Endothelial cell (in vitro differentiated cells): ENCODE measurements at places on chromosomes 5 and 9. TPM values are rescaled to one million over a fixed set of nuclear protein-coding genes. Genes with fewer than 3 reads are reported as not detected.

Gene CCIN
- total RNA-seq, result not detected

Gene PLCXD3
- total RNA-seq, result 0.26 TPM

DNA sequence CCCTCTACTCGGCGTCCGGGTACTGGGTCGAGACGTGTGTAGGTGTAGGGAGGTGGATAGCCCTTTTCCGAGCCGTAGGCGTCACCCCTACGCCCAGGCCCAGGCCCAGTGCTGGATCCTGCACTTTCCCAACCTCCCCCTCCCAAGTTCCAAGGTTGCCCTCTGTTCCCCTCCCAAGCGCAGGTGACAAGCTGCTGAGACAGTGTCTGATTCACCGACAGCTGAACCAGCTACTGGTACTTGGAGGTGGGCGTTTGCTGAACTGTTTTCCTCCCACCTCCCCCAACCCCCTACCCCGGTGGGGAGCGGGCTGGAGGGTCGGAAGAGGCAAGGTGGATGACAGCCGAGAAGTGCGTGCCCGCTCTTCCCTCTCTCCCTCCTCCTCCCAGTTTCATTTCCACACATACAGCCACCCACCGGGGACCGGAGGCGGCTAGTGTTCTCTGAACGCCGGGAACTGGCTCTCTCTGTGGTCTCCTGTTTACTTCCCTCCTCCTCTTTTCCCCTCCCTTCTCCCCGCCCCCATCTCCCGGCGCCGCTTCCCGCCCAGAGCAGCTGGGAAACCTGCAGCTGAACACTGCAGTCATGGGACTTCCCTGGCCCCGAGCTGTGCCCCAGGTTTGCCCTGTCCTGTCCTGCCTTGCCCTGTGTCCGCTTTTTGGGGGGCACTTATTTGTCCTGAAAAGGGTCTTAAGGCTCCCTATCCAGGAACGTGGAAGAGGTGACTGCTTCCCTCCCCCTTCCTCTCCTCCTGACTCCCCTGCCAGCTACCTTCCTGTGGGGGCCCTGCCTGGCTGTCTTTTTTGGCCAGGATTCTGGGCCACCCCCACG lies 6.2 kb upstream of the KLF9 start:
- DNase-seq, result peak; percentile 73
- H3K36me3 ChIP-seq, result no peaks in the 10 kb centered on the region
- H3K27ac ChIP-seq, result peak overlapping the region; percentile 86

DNA sequence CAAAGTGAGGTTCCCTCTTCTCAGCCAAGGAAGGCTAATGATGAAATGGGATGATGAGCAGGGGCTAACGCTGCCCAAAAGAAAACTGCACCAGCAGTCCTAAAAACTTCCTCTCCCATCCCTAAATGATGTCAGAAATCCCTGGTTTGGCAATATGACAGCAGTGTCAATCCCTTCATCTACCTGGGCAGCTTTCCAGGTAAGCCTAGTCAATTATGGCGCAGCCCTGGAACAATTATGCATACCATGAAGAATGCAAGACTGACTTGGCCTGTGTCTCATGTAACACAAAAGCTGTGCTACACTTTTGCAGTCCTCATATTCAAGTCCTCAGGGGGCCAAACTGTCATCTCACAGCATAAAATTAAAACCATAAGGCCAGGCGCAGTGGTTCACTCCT lies 7.0 kb downstream of the DMGDH start:
- DNase-seq, result no peak
- H3K27me3 ChIP-seq, result peaks cover 1% of the 10 kb centered on the region
- H3K36me3 ChIP-seq, result no peaks in the 10 kb centered on the region
- H3K4me1 ChIP-seq, result no peaks in the 10 kb centered on the region
- no peak overlapping the region for H3K27ac ChIP-seq

Gene OSTF1
- 51.4 TPM for total RNA-seq

Gene ANXA1
- 43.3 TPM for total RNA-seq

GRCh38 chr5:132238169-132238744 lies 10.6 kb upstream of the P4HA2 start:
- peaks cover 4% of the 10 kb centered on the region for H3K4me1 ChIP-seq
- H3K27me3 ChIP-seq, result peaks cover 9% of the 10 kb centered on the region
- peaks cover 3% of the 10 kb centered on the region for H3K36me3 ChIP-seq
- DNase-seq, result peak; percentile 83
- no peak overlapping the region for H3K4me3 ChIP-seq

DNA sequence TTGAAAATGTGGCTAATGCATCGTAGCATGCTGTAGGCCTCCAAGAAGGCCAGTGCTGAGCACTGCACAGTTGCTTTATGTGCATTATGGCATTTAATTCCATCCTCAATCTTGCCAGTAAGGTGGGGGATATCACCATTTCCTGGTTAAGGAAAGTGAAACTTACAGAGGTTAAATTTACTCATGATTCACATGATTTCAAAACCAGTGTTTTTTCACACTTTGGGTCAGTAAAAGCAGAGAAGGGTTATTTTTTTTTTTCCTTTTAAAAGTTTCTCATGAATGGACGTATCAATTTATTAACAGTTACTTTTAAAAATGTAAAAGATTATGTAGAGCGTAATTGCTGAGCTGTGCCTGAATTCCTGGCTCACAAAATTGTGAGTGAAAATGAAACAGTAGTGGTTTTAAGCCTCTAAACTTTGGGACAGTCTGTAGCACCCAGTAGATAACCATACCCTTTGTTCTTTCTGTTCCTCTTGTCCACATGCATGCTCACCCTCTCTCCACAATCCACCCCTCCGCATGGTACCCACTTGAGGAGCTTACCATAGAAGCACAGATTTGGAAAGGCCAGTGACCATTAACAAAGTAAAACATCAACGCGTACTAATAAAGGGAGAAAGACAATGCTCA lies 21.2 kb downstream of the MAST4 start:
- no peak for DNase-seq
- H3K36me3 ChIP-seq, result peaks cover 4% of the 10 kb centered on the region
- H3K4me3 ChIP-seq, result no peak overlapping the region
- peaks cover 2% of the 10 kb centered on the region for H3K4me1 ChIP-seq

DNA sequence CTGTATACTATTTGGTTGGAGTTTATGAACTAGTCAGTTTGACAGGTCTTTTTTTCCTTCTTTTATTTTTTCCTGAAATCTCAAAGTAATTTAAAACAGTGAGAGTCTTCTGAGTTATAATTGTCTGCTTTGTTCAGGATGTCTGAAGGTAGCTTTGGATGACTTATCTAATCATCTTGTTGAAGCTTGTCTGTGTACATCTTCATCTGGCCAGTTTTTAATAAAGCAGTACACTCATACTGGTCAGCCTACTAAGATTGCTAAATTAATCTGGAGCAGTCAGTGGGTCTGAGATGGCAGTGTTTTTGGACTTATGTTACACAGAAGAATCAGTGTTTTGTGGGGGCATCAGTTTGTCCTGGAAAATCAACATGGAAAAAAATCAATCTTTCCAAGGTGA lies 482.4 kb downstream of the CDH10 start:
- no peak overlapping the region for H3K27ac ChIP-seq
- no peak for DNase-seq
- H3K4me3 ChIP-seq, result no peak overlapping the region
- no peaks in the 10 kb centered on the region for H3K36me3 ChIP-seq

DNA sequence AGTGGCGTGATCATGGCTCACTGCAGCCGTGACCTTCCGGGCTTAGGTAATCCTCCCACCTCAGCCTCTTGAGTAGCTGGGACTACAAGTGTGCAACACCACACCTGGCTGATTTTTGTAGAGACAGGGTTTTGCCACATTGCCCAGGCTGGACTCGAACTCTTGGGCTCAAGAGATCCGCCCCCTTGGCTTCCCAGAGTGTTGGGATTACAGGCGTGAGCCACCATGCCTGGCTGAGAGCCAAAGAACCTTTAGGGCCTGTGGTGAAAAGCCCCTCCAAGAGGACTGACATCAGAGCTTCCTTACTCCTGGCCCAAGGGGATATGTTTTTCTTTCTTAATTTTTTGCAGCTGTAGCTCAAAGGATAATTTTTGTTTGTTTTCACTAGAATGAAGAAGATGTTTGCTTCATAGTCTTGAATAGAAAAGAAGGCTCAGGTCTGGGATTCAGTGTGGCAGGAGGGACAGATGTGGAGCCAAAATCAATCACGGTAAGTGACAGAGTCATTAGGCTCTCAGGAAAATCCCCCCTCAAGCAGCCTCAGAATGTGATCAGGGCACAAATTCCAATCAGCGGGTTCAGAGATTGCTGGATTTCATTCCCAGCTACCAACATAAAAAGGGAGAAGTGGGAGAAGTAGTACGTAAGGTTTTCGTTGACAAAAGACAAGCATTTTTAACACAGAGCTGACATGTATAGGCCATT lies 77.1 kb downstream of the GOLPH3 start:
- no peak overlapping the region for H3K4me3 ChIP-seq

Gene TRIP13
- total RNA-seq, result 8.4 TPM

Gene BARX1
- 0.51 TPM for total RNA-seq

GRCh38 chr5:179530069-179530998 lies 20.0 kb upstream of the RUFY1 start:
- H3K36me3 ChIP-seq, result no peaks in the 10 kb centered on the region
- H3K27me3 ChIP-seq, result no peaks in the 10 kb centered on the region
- H3K4me1 ChIP-seq, result no peaks in the 10 kb centered on the region
- peak overlapping the region; percentile 67 for H3K4me3 ChIP-seq
- H3K27ac ChIP-seq, result no peak overlapping the region

Gene CFAP157
- 0.85 TPM for total RNA-seq

Gene COMMD10
- 27.8 TPM for total RNA-seq

- peaks cover 26% of the 10 kb centered on the region for H3K4me1 ChIP-seq
- no peak for DNase-seq
- no peak overlapping the region for H3K4me3 ChIP-seq
Measured at GRCh38 chr5:6729386-6730310, 16.4 kb downstream of the TENT4A start.

GRCh38 chr9:128409978-128410377 lies 10.7 kb upstream of the CERCAM start:
- peaks cover 13% of the 10 kb centered on the region for H3K4me1 ChIP-seq
- no peaks in the 10 kb centered on the region for H3K36me3 ChIP-seq
- no peak overlapping the region for H3K4me3 ChIP-seq
- H3K27ac ChIP-seq, result no peak overlapping the region
- H3K27me3 ChIP-seq, result peaks cover 14% of the 10 kb centered on the region
- no peak for DNase-seq

GRCh38 chr9:127504887-127505251 lies 53.6 kb downstream of the LRSAM1 start:
- peaks cover 5% of the 10 kb centered on the region for H3K27me3 ChIP-seq
- H3K4me1 ChIP-seq, result peaks cover 5% of the 10 kb centered on the region
- peaks cover 14% of the 10 kb centered on the region for H3K36me3 ChIP-seq
- no peak overlapping the region for H3K4me3 ChIP-seq
- DNase-seq, result no peak
- H3K27ac ChIP-seq, result no peak overlapping the region

GRCh38 chr9:10148796-10149195 lies 464.0 kb downstream of the PTPRD start:
- H3K36me3 ChIP-seq, result no peaks in the 10 kb centered on the region
- peaks cover 1% of the 10 kb centered on the region for H3K27me3 ChIP-seq
- H3K4me3 ChIP-seq, result no peak overlapping the region
- no peak overlapping the region for H3K27ac ChIP-seq

DNA sequence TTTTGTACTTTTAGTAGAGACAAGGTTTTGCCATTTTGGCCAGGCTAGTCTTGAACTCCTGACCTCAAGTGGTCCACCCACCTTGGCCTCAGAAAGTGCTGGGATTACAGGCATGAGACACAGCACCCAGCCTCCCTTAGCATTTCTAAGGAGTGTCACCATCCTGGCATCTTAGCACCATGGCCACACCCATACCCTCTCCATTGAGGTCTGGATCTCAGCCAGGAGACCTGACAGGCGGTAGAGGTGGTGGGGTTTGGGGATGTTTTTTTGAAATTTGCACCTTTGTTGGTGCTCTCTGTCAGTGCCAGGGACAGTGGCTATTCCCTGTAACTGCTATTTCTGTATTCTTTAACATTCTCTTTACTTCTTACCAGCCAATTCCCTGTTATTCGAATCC lies 72.5 kb downstream of the TRIM36 start:
- DNase-seq, result no peak
- H3K36me3 ChIP-seq, result no peaks in the 10 kb centered on the region

DNA sequence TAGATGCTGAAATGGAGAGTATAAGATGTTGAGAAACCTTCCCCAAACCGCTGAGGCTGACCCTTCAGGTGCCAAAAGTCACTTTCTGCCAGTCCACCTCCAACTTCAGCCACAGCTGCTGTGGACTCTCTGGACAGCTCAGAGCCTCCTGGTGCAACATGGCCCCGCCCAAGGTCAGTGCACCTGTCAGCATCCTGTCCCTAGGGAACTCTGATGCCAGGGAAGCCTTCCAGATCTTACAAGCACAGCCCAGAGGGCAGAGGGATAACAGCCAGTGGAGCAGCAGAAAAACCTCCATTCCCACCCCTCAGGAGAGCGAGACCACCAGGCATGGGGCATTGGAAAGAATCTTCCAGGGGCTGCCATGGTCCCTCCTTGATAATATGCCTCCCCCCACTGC lies 10.5 kb upstream of the PTGES2 start:
- H3K4me1 ChIP-seq, result peaks cover 6% of the 10 kb centered on the region
- H3K27me3 ChIP-seq, result peaks cover 4% of the 10 kb centered on the region
- DNase-seq, result no peak

DNA sequence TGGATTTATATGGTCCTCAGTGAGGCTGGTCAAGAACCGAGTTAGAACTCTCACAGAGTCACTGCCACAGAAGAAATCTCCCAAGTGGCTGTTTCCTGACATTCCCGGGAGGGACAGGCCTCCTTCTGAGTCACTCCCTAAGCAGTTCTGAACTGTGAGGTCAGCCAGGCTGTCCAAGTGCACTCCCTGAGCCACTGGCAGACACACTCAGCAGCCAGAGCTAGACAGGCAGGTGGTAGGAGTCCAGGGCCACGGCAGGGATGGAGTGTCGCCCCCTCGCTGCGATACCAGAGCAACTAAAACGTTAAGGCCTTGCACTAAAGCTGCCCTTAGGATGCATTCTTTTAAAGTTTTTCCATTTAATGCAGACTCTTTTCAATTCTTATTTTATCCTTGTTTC lies 3.4 kb downstream of the IL4 start:
- H3K27ac ChIP-seq, result no peak overlapping the region
- H3K4me3 ChIP-seq, result no peak overlapping the region

- H3K4me1 ChIP-seq, result peaks cover 20% of the 10 kb centered on the region
- peaks cover 25% of the 10 kb centered on the region for H3K36me3 ChIP-seq
- peaks cover 2% of the 10 kb centered on the region for H3K27me3 ChIP-seq
- H3K27ac ChIP-seq, result no peak overlapping the region
- H3K4me3 ChIP-seq, result no peak overlapping the region
- DNase-seq, result no peak
Measured at GRCh38 chr9:75120686-75121085, 32.4 kb downstream of the OSTF1 start.
